Esophagus muscularis mucosa (tissue), 4 donors: ENCODE measurements at places on chromosomes 5 and 9.
A peak's percentile ranks its signal among the peaks of the same experiment; 100 is the strongest.

- H3K4me3 ChIP-seq: no peak overlapping the region
- no peak overlapping the region for H3K27ac ChIP-seq
- H3K4me1 ChIP-seq: no peaks in the 10 kb centered on the region
Observed at GRCh38 chr9:130955947-130956621, 17.0 kb upstream of the FIBCD1 start.

DNA sequence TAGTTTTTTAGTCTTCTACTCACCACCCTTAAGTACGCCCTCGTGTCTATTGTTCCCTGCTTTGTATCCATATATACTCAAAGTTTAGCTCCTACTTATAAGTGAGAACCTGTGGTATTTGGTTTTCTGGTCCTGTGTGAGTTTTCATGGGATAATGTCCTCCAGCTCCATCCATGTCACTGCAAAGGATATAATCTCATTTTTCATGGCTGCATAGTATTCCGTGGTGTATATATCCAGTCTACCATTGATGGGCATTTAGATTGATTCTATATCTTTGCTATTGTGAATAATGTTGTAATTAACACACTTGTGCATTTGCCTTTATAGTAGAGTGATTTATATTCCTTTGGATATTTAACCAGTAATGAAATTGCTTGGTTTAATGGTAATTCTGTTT lies 579.9 kb downstream of the CDH18 start:
- H3K4me1 ChIP-seq: no peaks in the 10 kb centered on the region
- no peak overlapping the region for H3K4me3 ChIP-seq
- H3K27me3 ChIP-seq: no peaks in the 10 kb centered on the region
- no peaks in the 10 kb centered on the region for H3K36me3 ChIP-seq

- no peaks in the 10 kb centered on the region for H3K36me3 ChIP-seq
- no peak overlapping the region for H3K4me3 ChIP-seq
- DNase-seq: no peak
- no peak overlapping the region for H3K27ac ChIP-seq
- H3K4me1 ChIP-seq: peaks cover 37% of the 10 kb centered on the region
Observed at GRCh38 chr5:134440201-134440755, 28.6 kb upstream of the CDKN2AIPNL start.

- no peaks in the 10 kb centered on the region for H3K27me3 ChIP-seq
- H3K27ac ChIP-seq: no peak overlapping the region
- DNase-seq: no peak
- H3K4me1 ChIP-seq: no peaks in the 10 kb centered on the region
Observed at GRCh38 chr5:56105511-56106291, 110.9 kb upstream of the IL6ST start.

DNA sequence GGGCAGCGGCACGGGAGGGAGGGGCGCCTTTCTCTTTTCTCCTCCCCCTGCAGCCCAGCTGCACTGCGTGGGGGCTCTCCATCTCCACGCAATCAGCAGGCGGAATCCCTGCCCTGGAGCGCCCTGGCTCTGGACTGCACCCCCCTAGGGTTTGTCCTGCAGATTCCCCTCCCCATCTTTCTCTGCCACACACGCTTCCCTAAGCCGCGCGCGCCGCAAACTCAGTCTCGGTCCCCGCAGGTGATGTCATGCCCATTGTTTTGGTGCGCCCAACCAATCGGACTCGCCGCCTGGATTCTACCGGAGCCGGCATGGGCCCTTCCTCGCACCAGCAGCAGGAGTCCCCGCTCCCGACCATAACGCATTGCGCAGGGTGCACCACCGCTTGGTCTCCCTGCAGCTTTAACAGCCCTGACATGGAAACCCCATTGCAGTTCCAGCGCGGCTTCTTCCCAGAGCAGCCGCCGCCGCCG lies at the start of gene KCNN2:
KCNN2 (plus strand) TSS at position 347 of the 473 bp plus-strand sequence; CDS start at position 417, 70 bp downstream.
- H3K27ac ChIP-seq: peak within 1 kb of the TSS; percentile 59
- H3K4me1 ChIP-seq: peaks cover 37% of the 10 kb centered on the region
- H3K4me3 ChIP-seq: peak within 1 kb of the TSS; percentile 74
- DNase-seq: no peak
- H3K36me3 ChIP-seq: no peaks in the 10 kb centered on the region

DNA sequence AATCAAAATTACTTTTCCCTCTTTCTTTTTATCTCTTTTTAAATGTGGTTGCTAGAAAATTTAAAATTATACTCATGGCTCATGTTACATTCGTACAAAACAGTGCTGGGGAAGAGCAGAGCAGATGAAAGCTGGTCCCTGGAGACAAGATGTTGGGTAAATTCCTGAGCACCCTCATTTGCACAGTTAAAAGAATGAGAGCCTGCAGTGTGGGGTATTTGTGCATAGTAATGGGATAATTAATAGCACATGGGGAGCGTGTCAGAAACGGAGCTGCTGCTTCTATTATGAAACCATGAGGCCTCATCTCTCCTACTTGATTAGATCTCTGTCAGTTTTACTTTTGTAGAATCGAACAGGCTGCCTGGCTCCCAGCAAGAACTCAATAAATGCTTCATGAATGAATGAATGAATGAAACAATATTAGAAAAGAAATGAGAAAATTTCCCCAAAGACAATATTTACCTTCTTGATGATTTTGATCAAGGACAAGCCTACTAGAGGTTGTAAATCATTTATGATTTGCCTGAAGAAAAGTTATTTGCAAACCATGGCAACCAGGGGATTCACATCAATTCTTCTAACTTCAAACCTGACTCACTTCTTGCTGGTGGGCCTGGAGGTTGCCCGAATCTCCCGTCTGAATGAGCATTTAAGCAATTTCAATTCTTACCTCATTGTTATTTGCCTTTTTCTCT lies 177.2 kb upstream of the TUT7 start:
- no peak overlapping the region for H3K27ac ChIP-seq
- H3K36me3 ChIP-seq: no peaks in the 10 kb centered on the region
- no peaks in the 10 kb centered on the region for H3K4me1 ChIP-seq
- H3K27me3 ChIP-seq: no peaks in the 10 kb centered on the region
- no peak for DNase-seq
- H3K4me3 ChIP-seq: no peak overlapping the region

DNA sequence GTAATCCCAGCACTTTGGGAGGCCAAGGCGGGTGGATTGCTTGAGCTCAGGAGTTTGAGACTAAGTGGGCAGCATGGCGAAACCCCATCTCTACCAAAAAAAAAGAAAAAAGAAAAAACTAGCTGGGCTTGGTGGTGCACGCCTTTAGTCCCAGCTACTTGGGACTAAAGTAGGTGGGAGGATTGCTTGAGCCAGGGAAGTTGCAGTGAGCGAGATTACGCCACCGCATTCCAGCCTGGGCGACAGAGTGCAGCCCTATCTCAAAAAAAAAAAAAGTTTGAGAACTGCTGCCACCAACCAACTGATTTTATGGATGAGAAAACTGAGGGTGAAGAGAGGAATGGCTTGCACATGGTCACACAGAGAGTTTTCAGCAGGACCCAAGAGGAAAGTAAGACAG lies 175.1 kb downstream of the DOCK8 start:
- no peak overlapping the region for H3K27ac ChIP-seq
- no peak overlapping the region for H3K4me3 ChIP-seq

DNA sequence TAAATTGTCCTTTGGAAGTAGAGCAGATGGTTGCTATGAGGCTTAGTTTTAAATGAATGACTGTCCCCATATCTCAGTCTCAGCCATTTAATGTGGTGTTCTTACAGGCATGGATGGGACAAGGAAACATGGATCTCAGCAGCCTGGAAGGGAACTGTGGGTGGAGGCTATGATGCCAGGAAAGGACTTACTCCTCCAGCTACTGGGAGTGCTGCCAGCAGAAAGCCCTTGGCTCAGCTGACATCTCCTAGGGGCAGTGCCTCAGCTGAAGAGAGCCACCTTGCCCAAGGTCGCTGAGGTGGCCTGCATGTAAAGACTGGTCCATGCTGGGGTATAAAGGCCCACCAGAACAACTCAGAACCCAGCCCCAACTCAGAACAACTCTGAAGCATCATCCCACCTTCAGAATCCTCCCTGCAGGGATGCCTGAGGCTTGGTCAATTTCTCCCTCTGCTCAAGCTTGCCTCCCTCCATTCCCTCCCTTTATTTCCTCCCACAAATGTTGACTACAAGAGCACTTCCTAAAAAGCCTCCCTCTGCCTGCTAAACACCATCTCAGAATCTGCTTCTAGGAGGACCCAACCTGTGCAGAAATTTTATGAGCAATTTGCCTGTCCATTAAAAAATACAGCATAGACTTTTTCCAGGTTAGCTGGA lies 1.8 kb upstream of the PDE8B start:
- H3K4me3 ChIP-seq: no peak overlapping the region
- DNase-seq: no peak
- H3K4me1 ChIP-seq: peaks cover 15% of the 10 kb centered on the region
- no peaks in the 10 kb centered on the region for H3K36me3 ChIP-seq

GRCh38 chr5:91206103-91206502 lies 177.0 kb downstream of the ARRDC3 start:
- DNase-seq: no peak
- no peaks in the 10 kb centered on the region for H3K36me3 ChIP-seq
- no peak overlapping the region for H3K27ac ChIP-seq
- H3K4me3 ChIP-seq: no peak overlapping the region
- H3K27me3 ChIP-seq: no peaks in the 10 kb centered on the region
- peaks cover under 1% of the 10 kb centered on the region for H3K4me1 ChIP-seq

DNA sequence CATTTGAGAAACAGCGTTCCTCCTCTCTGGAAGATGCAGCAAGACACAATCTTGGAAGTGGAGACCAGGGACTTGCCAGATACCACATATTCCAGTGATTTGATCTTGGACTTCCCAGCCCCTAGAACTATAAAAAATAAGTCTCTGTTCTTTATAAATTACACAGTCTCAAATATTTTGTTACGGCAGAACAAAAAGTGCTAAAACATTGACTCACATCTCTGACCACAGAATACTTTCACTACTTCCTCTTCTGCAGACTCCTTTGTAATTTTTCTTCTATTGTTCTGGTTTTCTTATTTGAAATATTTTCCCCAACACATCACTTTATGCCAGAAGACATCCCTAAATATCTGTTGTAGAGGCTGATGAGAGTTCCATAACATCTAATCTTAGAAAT lies 706.1 kb upstream of the CDH18 start:
- H3K36me3 ChIP-seq: no peaks in the 10 kb centered on the region
- no peak overlapping the region for H3K4me3 ChIP-seq
- no peak overlapping the region for H3K27ac ChIP-seq

DNA sequence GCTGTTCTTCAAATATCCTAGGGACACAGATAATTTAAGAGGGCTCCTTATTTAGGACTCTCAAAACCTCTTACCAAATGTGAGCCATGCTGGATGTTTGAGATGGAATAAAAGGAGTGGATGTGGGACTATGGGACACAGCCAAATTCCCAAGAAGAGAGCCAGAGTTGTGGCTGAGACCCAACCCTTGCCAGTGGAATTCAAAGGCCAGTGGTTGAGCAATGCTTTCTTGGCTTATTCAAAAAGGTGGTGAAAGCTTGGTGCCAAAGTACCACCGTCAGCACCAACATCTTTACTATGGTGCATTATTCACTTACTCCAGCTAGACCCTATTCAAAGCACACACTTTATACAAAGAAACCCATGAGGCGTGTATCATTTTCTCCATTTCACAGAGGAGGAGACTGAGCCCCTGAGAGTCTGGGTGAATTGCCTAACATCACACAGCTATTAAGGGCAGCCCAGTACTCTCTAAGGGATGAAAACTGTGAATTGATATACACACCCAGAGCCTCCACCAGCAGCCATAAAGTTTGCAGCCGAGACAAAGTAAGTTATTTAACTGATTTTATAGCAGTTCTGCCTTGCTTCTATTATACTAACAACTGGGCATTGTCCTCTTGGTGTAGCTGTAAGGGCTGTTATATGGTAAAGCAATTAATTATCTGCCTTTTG lies 391.7 kb downstream of the ACTL7B start:
- DNase-seq: no peak
- H3K36me3 ChIP-seq: no peaks in the 10 kb centered on the region
- H3K4me3 ChIP-seq: no peak overlapping the region
- no peak overlapping the region for H3K27ac ChIP-seq
- H3K27me3 ChIP-seq: no peaks in the 10 kb centered on the region
- peaks cover 15% of the 10 kb centered on the region for H3K4me1 ChIP-seq

DNA sequence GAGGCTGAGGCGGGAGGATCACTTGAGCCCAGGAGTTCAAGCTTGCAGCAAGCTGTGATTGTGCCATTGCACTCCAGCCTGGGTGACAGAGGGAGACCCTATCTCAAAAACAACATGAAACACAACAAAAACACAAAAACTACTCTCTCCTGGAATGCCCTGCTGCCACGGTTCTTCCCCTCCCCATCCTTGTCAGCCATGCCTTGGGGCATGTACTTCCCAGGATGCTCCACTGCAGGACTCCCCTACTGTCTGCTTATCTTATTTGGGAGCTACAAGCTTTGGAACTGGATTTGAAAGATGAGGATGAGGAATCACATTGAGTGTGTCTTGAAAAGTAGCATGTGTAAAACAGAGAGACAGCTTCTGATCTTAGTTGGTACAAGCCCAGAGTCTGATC lies 40.1 kb upstream of the KIAA1958 start:
- no peaks in the 10 kb centered on the region for H3K27me3 ChIP-seq
- peaks cover 11% of the 10 kb centered on the region for H3K4me1 ChIP-seq
- DNase-seq: no peak
- H3K4me3 ChIP-seq: no peak overlapping the region
- H3K36me3 ChIP-seq: peaks cover 4% of the 10 kb centered on the region
- no peak overlapping the region for H3K27ac ChIP-seq

- no peak overlapping the region for H3K4me3 ChIP-seq
- no peaks in the 10 kb centered on the region for H3K27me3 ChIP-seq
Observed at GRCh38 chr9:27386571-27387091, 89.7 kb upstream of the EQTN start.

- DNase-seq: no peak
- no peaks in the 10 kb centered on the region for H3K27me3 ChIP-seq
- H3K4me1 ChIP-seq: peaks cover 69% of the 10 kb centered on the region
- no peaks in the 10 kb centered on the region for H3K36me3 ChIP-seq
- no peak overlapping the region for H3K27ac ChIP-seq
Observed at GRCh38 chr9:126329476-126330275, 3.0 kb downstream of the MVB12B start.

GRCh38 chr9:133237035-133237731 lies 28.1 kb upstream of the OBP2B start:
- no peaks in the 10 kb centered on the region for H3K36me3 ChIP-seq
- H3K4me1 ChIP-seq: peaks cover 19% of the 10 kb centered on the region
- no peak for DNase-seq
- H3K27ac ChIP-seq: peak overlapping the region; percentile 38

DNA sequence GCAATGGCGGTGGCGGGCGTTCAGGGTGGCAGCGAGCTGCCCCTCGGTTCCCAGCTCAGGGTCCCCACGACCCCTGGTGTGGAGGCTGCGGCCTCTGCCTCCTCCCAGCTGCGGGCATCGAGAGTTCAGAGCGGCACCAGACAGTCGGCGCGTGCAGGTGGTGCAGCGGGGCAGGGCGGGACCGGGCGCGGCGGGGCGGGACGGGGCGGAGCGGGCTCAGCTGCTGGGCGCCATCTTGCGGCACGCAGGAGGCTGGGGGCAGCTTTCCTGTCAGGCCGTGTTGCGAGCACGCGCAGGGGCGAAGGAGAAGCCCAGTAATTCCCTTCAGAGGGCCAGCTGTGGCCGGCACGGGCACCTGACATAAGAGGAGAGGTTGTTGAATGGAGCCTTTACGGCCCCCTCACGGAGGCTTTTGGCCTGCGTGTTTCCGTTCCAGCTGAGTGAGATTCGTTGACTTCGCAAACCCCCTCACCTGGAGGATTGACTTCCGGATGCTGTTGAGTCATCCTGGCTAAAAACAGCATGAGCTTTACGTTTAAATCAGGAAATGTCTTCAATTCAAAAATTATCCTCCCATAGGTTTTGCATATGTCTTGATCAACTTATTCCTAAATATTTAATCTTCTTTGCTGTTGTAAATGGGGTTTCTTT lies 587 bp downstream of the C5orf47 start:
- H3K4me1 ChIP-seq: no peaks in the 10 kb centered on the region
- H3K27me3 ChIP-seq: no peaks in the 10 kb centered on the region
- H3K36me3 ChIP-seq: no peaks in the 10 kb centered on the region
- no peak overlapping the region for H3K27ac ChIP-seq
- DNase-seq: no peak
- no peak overlapping the region for H3K4me3 ChIP-seq
